Gastroesophageal sphincter (tissue), 4 donors: ENCODE measurements at places on chromosomes 4 and X. TPM values are rescaled to one million over a fixed set of nuclear protein-coding genes. Genes with fewer than 3 reads are reported as not detected.
A peak's percentile ranks its signal among the peaks of the same experiment; 100 is the strongest.

GRCh38 chrX:53256446-53257041, 24.8 kb downstream of the IQSEC2 start:
- no peak for ATAC-seq

GRCh38 chr4:112245383-112245782, 13.8 kb downstream of the AP1AR start:
- ATAC-seq, result no peak

- no peak for ATAC-seq
Observed at GRCh38 chr4:77927991-77928925, 65.6 kb downstream of the MRPL1 start.

- ATAC-seq, result no peak
Observed at GRCh38 chrX:135541351-135541750, 20.9 kb downstream of the INTS6L start.

GRCh38 chrX:149982310-149982709, 44.0 kb upstream of the EOLA2 start:
- no peak for ATAC-seq

DNA sequence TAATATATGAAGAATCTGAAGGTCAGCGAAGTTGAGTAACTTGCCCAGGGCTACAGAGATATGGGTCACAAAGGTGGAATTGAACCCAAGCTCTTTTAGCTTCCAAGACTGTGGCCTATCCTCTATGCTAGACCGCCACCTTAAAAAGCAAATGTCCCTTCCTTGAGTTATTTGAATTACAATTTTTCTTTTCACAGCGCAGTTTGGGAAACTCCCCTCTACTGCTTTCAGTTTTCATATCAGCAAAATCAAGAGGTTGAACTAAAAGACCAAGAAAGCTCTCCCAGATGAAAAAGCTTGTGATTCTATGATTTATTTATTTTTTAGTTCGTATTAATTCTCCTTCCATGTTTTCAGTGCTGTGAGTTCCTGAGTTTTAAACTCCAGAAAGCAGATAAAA, 174.5 kb upstream of the C1QTNF7 start:
- no peak for ATAC-seq

DNA sequence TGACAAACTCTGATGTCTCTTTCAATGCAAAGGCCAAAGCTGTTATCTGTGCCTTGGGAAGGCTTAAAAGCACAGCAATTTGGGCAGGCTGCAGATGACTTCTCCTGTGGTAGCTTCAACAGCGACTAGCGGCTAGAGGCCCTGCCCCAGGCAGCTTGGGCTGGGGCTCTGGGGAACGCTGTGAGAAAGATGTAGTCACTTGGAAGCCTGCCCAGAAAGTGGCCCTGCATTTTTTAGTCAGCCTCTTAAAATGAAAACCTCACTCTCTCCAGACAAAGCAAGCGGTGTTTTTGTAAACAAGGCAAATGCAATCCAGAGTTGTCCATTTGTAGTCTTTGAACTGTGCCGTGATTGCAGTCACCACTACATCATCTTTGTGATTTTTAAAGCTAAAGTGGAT, 27.5 kb downstream of the PCYT1B start:
- no peak for ATAC-seq

GRCh38 chr4:25676221-25676620, 20.6 kb downstream of the SLC34A2 start:
- ATAC-seq, result no peak

DNA sequence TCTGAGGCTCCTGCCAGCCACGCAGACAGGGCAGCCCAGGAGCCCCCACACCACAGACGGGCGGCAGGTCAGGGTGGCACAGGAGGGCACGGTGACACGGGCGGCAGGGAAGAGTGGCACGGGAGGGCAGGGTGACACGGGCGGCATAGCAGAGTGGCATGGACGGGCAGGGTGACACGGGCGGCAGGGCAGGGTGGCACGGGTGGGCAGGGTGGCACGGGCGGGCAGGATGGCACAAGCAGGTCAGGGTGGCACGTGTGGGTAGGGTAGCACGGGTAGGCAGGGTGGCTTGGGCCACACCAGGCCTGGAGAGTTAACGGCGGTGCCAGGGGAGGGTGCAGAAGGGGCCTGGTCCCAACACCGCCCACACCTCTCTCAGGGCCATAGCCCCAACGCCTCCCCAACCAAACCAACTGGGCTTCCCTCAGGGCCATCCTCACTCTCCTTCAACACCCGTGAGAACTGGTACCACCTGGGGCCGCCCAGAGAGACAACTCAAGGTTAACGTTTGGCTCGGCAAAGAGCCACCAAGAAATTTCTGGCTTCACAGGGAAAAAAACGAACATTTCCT, 3.4 kb downstream of the CTBP1 start:
- no peak for ATAC-seq

GRCh38 chr4:89403826-89404225, 96.2 kb upstream of the GPRIN3 start:
- ATAC-seq, result no peak

GRCh38 chrX:118717678-118718391, 9.6 kb upstream of the IL13RA1 start:
- ATAC-seq, result peak; percentile 55

DNA sequence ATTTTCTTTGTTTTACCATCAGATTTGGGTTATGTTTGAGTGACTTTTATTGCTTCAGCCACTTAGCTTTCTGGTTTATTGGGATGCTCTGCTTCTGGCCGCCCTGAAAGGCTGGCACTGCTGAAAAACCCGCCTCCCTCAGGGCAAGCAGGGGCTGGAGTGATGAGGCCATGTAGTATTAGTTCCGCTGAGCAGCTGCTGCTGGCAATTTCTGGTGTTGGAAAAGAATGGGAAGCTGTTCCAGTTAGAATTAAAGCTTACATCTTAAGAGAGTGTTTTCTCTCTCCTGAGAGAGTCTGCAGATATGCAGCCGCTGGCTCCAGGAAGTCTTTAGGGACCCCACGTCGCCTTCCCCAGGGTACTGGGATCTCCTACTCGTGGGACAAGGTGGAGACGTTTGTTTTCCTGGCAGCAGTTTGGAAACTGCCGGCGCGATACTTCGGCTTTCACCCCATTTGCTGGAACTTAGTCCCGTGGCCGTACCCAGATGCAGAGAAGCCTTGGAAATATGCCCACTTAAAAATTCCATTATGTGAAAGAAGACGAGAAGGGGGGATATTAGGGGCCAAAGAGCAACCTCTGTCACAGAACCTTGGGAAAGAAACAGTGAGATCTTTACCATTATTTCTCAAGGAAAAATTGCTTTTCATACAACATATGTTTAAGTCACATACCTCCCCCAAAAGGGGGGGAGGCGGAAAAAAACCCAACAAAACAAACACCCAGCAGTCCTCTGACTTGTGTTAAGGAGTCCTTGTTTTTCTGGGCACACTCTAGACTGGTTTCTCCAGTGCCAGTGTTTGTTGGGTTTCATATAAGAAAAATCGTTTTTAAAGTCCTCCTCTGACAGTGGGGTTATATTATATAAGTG, 72.6 kb downstream of the TMEM131L start:
- ATAC-seq, result peak; percentile 47

DNA sequence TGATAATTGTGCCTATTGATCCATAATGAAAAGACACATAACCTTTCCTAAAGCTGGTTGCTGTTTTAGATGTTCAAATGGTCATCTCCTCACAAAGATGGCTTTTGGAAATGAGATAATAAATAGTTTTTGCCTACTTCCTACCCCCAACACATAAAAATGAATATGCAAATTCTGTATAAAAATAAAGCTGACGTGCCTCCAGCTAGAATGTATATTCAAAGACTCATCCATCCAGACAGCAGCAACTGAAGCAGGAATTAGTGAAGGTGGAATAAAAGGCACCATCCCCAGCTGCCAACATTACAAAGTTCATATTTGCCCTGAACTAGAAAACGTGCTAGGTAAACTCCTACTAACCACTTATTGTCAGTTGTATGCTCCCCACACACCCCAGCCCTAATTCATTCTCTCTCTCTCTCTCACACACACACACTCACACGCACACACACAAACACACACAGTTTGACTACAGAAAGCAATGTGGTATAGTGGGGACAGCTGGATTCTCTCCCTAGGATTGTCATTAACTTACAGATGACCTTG, 53.6 kb downstream of the PCDH19 start:
- no peak for ATAC-seq

DNA sequence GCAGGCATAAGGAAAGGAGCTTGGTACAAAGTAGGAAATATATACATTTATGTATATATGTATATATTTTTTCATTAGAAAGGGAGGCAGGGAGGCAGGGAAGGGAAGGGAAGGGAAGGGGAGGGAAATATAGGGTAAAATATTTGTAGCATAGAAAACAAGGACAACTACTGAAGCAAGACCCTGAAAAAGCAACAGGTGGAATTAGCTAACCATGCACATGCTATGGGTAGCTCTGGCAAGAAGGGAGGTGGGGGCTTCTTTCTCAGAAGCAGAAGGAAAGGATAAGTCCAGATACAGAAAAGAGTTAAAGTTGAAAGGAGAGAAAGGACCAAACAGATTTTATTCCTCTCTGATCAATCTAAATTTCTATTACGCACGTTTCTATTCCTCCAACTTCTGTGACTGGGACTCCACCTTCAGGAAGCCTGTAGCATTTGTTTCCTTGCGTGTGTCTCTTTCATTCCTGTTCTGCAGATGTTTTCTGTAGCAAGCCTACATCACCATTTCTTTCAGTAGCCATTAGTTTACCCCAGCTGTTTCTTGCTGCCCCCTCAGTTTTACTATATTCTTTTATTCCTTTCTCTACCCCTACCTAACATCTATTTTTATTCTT, 82.9 kb downstream of the OR13H1 start:
- ATAC-seq, result no peak

DNA sequence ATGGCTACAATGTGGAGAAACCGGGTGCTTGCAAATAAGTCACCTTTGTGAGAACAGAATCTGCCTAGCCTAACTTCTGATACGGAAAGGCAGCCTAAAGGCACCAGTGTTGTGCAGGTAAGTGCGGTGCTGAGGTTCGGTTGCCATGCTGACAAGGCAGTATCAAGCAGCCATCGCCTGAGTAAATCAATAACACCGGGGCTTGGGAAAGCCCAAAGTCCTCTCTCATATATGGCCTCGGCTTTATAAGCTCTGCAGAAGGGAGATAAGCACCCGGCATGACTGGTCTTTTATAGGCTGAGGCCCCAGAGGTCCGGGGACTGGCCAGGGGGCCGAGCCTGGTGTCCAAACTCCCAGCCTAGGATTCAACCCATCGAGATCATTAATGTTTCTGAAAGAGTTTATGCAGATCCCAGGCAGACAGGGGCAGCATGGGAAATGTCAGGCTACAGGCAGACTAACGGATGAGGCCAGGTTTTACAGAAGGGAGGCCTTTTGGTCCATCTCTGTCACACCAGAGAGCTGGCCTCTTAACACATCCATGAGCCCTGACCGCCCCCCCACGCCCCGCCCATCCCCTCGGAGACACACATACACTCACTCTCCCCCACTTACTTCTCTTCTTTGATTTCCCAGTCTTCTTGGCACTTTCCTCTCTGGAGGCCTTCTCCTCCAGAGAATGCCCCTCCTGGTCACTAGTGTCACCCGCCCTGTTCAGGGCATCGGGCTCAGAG, 38.5 kb downstream of the ELF4 start:
- no peak for ATAC-seq

GRCh38 chr4:111537871-111538270, 607.4 kb upstream of the FAM241A start:
- ATAC-seq, result no peak

DNA sequence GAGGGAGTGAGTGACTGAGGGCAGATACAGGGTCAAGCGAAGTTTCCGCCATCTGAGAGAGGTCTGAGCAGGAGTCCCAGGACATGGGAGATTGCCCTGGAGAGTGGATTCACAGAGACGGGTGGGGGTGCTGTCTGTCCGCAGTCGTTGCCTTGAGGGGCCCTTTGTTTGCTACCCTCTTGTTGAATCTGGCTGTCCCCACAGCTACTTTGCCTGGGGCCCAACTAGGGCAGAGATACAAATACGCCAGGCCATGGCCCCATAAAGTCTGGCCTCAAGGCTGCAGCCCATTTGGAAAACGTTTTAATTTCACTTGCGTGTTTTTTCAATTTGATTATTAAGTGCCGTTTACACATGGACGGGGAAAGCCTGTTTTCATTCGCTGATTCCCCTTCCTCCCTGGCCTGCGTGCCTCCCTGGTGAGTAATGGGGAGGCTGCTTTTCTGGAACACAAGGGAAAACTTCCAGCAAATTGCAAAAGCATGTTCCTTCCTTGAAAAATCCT, 134.4 kb downstream of the SMIM20 start:
- ATAC-seq, result peak; percentile 88

- ATAC-seq, result no peak
Observed at GRCh38 chr4:36241771-36242170, 2.5 kb downstream of the ARAP2 start.

- no peak for ATAC-seq
Observed at GRCh38 chrX:139112432-139112831, 400.9 kb upstream of the FGF13 start.

DNA sequence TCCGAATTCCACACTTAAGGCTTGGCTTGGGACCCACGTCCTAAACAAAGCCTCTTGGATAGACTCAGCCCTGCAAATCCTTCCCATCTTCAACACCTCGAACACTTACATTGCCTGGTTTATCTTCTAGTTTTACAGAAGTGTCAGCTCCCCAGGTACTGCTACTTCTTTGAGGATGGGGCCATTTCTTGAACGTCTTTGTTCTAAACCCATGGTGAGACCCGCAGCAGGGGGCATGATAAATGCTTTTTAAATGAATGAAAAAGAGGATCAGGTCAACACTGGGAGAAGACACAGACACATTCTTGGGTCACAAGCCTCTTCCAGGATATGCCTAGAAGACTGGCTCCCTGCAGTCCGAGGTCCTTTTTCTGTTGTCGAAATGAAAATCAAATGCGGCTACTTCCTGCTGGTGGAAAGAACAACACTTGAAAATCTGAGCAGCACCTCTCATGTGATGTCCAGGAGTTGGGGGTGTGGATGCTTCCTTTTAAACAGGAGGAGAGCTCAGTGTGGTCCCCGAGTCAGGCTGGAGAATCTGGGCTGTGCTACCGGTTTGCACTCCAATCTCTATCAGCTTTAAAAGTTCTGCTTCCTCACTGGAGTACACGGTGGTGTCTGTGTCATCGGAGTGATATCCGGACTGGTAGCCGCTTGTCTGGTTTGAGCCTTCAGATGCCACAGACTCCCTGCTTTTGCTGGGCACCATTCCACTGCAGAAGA, 45.8 kb downstream of the KDR start:
- no peak for ATAC-seq

DNA sequence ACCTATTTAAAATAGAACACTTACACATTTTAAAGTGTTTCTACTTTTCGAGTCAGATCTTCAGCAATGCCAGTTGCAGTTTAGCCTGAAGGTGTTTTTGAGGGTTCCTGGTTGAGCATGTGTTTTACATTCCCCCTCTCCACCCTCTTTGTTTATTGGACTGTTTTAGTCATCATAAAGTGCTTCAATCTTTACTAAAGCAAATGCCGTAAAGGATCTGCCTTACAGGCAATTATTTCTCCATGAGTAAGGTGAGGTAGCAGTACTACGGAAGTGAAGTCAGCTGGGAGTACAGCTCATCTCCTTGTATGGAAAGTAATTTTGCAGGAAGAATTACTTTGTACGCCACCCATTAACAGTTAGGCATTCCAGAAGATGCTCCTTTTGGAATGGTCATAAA, 36.9 kb downstream of the PDLIM5 start:
- no peak for ATAC-seq

- no peak for ATAC-seq
Observed at GRCh38 chr4:106316773-106317409, 541 bp downstream of the AIMP1 start.

VSIG4 gene
- total RNA-seq, result 31.9 TPM

TRIM60 gene
- total RNA-seq, result not detected

ARMCX2 gene
- total RNA-seq, result 33.7 TPM

ZFP92 gene
- 1.5 TPM for total RNA-seq

STIM2 gene
- total RNA-seq, result 8.4 TPM

TRPC5OS gene
- not detected for total RNA-seq

FATE1 gene
- total RNA-seq, result 0.42 TPM

HSFX2 gene
- total RNA-seq, result not detected

DOK7 gene
- total RNA-seq, result 4.3 TPM

RNF212 gene
- total RNA-seq, result 1.5 TPM
